Urothelium cell line (cell line): ENCODE measurements at places on chromosomes 3 and 15.

- no peak for DNase-seq
Measured at GRCh38 chr3:9912294-9912935, 4.5 kb upstream of the IL17RC start.

DNA sequence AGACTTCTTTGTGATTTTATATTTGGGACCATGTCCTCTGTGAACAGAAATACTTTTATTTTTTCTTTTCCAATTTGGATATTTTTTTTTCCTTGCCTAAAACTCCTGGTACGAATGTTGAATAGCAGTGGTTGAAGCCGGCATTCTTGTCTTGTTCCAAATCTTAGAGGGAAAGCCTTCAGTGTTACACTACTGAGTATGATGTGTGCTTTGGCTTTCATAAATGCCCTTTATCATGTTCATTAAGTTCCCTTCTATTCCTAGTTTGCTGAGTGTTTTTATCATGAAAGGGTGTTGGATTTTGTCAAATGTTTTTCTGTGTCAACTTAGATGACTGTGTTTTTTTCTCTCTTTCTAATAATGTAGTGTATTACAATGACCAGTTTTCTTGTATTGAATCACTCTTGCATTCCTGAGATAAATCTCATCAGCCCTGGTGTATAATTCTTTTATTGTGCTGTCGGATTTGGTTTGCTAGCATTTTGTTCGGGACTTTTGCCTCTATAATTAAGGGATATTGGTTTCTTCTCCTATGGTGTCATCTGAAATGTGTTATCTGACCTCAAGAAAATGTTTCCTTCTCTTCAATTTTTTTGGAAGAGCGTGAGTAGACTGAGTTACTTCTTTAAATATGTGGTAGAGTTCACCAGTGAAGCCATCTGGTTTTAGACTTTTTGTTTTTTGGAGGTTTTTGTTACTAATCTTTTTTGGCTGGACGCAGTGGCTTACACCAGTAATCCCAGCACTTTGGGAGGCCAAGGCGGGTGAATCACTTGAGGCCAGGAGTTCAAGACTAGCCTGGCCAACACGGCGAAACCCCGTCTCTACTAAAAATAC, 33.3 kb downstream of the MAP1A start:
- no peak for DNase-seq

DNA sequence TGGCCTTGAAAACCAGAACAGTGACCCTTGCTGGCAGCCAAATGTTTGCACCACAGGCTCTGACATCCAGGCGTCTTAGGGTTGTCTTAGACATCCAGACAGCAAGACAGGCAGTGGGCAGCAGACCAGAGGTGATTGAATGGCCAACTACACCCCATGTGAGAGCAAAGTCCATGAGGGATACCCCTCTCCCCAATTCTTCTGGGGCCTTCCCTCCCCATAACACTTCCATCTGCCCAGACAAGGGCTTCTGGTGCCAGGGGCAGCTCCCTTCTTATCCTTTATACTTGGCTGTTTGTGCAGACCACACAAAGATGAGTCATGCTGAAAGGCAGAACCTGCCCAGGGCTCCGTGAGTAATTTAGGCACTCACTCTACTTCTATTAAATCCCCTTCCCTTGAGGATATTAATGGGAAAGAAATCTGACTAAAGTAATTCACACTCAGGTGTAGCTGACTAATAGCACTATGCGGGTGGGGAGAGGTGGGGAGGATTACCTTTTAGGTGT, 257.9 kb downstream of the UACA start:
- DNase-seq: peak; percentile 87

DNA sequence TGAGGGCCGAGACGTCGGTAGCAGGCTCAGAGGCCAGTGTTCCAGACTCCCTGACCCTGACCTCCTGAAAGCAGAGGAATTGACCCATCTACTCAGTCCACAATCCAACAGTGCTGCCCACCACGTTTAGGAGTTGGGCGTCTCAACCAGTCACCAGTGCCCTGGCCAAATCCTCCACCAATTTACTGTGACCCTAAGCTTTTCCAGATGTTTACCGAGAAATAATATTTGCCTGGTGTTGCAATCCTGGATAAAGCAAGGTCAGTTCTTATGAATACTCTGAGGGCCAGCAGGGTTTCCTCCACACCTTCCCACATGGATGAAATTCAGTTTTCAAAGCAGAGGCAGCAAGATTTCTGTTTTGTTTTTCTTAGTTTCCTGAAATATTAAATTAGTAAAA, 7.5 kb upstream of the APOD start:
- no peak for DNase-seq

DNA sequence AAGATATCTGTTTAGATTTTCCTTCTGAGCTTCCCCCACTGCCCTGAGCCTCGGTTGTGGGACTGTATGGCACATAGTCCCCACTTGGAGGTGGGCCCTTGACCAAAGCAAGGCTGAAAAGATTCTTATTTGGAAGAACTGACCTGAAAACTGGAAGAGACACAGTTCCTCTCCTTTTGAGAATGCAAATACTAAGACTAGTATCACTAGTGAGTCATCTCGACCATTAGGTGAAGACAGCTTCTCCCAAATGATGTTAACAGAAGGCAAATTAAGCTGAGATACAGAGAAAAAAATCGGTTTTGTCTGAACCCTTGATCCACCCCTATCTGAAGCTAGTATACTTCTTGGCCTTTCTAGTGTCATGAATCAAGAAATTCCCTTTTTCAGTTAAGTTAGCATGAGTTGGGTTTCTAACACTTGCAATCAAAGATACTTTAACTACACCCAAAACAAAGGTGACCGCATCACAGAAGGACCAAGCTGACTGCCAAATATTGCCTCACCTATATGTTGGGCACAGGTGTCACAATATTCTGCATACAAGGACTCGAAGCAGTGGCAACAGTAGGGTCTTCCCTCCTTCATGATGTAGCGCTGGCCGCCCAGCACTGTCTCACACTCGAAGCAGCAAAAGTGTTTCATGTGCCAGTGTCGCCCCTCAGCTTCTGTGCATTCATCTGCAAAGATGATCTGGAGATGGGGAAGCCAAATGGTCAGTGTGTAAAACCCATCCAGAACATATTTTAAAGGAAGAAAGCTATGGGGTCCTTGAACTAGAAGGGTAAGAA, 72.4 kb downstream of the PRICKLE2 start:
- DNase-seq: no peak

DNA sequence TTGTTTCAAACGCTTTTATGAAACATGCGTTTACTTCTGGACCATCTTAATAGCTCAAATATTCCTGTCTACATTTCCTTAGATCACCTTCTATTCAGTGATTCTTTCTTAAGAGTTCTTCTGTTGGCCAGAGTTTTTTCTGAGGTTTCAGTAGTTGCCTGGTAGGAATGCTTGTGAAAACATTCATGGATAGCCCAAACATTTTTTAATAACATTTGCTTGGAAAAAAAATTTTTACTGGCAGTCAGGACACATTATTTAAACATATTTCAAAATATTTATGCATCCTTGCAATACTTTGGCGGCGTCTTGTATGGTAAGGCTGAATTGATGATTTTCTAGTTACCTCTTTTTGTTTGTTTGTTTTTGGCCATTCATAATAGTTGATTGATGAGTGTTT, 47.4 kb upstream of the ZBTB20 start:
- DNase-seq: no peak

DNA sequence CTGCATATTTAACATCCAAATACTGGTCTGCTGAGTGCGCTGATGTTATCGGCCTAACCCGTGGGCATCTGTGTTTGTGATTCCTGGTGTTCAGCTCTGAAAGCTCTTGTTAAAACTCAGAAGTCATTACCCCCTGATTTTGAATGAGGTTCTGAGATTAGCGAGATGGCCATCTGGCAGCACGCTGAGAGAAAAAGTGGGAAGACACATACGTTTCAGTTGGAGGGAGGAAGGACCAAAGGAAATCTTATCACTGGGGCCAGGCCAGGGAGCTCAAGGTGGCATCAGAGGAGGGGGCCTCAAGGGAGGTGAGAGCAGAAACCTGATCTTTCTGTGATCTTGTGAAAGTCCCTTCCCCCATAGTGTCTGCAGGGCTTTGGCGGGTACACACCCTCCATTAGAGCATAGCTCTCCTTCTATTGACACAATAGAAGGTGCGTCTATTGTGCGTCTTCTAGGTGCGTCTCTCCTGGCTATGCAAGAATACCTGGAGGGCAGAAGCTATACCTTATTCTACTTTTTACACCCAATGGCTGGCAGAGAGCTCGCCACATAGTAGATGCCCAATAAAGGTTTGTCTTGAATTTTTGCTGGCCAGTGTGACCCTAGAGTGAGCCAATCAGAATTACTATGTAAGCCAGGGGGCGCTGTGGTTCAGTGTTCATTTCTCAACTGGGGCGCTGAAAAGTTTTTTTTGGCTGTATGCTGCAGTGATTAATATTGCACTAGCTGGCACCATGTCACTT, 182.4 kb downstream of the SHQ1 start:
- no peak for DNase-seq

DNA sequence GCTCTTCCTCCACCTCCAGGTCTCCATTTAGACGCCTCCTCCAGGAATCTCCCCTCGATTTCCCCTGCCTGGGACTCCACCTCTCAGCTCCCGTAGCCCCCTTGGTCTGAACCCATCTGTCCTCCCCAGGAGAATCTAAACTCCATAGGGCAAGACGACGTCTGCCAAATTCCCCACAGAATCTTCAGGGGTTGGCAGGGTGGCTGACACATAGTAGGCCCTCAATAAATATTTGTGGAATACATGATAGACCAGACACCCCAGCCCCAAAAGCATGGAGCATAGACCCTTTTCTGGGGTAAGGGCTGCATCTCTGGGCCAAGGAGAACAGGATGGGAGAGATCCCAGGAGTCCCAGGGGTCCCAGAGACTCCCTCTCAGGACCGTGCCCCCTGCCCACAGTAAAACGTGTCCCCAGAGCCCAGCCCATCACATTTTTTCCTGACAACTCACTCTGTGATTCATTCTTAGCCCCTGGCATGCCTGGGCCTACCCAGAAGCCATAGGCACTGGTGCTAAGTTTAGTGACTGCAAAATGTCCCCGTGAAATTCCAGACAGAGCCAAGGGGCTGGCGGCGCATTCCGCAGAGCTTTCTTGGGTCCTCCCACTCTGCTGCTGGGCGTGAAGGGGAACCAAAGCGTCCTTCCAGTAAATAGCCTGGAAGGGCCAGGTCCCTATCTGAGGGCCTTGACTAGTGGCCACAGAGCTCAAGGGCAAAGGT, 78.0 kb upstream of the SLC6A6 start:
- DNase-seq: peak; percentile 76

DNA sequence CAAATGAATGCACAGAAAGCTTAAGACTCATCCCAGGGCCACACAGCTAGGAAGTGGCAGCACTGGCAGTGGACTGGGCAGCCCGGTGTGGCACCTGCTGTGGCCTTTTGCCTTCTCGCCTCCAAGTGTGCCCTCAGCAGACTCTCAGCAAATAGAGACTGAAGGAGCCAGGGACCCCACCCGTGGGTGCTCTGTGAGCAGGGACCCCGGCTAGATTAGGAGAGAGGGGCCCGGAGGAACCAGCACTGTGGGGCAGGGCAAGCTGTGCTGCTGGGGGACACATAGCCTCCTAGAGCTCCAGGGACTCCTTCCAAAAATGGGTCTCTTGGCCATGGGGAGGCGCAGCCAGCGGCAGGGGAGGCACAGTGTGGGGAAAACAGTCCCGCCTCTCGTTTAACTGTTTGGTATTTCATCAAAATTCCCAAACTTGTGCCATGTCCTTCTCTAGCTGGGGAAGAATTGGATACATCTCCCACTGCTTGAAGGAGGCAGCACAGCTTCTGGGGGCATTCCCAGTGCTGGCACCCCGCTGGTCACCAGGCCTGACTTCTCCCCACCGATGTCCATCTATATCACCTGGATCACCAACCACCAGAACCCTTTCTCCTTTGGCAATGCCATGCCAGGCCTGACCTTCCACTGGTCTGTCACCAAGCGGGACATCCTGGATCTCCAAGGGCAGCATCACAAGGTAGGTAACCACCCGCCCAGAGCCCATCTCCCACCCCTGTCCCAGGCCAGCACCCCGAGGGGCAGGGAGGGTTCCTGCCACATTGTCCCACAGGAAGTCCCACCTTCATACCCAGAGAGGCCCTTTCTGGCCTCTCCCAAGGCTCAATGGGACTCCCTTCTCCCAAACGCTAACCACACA, 12.0 kb upstream of the TXNRD3 start:
- no peak for DNase-seq

GRCh38 chr3:56364665-56365064, 103.6 kb downstream of the ERC2 start:
- DNase-seq: no peak

- no peak for DNase-seq
Measured at GRCh38 chr3:132681421-132681820, 21.3 kb downstream of the UBA5 start.

DNA sequence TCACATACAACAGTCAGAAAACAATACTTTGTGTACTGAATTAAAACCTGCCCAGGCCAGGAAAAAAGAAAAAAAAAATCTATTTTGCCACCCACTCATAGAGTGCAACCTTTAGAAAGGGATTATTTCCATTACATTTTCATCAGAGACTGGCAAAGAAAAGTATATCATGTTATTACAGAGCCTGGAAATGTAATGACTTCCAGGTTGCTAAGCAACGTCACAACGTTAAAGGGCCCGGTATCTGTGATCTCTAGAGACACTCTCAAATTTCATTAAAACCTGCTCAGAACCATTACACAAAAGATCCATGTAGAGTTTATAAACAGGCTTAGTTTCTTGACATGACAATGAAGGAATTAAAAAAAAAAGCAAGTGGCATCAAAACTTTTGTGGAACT, 170.5 kb downstream of the CTNNB1 start:
- no peak for DNase-seq

DNA sequence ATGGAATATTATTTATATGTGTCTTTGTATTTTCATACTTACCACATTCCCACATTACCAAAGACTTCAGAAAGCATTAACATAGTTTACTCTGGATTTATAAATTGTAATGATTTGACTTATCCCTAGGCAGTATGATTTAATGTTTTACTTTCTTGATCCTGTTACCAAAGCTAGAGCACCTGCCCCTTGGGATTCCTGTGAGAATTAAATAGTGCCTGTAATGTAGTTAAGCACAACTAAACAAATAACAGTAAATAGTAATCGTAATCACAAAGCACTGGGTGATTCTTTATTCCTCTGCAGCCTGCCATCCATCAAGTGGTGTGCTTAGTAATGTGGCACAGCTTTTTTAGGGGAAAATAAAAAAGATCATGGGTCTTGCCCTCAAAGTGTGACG, 39.1 kb downstream of the ATP2C1 start:
- DNase-seq: no peak

- no peak for DNase-seq
Measured at GRCh38 chr3:195071916-195072820, 198.8 kb downstream of the XXYLT1 start.

GRCh38 chr3:107221856-107222255, 155.4 kb upstream of the CCDC54 start:
- DNase-seq: peak; percentile 31

DNA sequence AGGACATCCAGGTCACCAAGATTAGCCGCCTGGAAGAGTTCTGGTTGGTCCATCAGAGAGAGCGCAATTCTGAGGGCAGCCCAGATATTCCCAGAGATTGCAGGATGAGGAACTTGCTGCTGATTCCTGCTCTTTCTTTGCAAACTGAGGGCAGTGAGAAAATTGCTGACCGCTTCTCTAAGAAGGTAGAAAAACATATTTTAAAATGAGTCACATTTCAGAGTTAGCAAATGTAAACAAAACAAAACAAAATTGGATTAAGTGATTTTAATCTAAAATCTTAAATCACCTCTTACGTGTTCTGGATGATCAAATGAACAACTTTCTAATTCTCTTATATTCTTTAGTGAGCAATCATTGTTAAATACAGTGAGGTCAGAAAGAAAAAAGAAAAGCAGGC, 149.0 kb downstream of the USP13 start:
- no peak for DNase-seq

- DNase-seq: no peak
Measured at GRCh38 chr15:101407439-101407838, 82.1 kb downstream of the PCSK6 start.
